H1 (cell line): ENCODE measurements at places on chromosomes 4 and X.

DNA sequence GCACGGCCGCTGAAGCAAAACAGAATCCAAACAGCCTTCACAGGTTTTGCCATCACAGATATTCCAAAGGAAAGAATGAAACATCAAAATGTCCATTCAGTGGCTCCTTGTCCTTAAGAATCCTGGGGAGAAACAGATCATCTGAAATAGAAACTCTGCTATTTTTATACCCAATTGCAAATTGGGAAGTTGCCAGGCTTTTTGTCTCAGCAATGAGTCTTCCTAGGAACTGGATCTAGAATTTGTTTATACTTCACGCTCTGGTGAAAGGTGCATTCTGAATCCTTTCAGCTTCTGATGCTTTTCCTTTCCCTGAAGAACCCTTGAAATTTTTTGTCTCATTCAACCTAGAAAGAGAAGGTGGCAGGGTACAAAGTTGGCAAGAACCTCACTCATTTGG, 218.9 kb downstream of the FBXW7 start:
- DNase-seq: no peak

- DNase-seq: no peak
Measured at GRCh38 chr4:38154681-38155588, 194.7 kb downstream of the PTTG2 start.

DNA sequence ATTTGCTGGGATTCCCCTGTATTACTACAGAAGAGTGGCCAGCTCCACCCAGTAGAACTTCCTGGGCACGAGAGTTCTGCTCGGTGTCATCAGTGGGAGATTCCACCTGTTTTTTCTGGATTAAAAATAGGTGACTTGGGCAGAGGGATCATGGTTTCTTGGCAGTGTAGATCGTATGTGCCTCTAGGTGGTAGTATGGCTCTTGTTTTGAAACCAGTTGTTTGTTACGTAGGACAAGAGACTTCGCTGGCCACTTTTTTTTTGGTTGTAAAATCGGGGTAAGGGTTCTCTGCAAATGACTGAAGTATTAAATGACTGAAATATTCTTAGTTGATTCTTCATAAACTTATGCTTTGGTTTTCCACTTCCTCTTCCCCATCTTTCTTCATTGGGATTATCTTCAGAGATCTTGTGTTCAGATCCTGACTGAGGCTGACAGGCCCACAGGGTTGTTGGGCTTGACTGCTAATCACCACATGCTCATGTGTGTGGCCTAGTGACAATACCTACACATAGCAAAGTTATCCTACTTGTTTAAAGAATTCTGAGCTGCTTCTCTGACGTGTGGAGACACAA, 43.8 kb upstream of the WDR1 start:
- DNase-seq: no peak

DNA sequence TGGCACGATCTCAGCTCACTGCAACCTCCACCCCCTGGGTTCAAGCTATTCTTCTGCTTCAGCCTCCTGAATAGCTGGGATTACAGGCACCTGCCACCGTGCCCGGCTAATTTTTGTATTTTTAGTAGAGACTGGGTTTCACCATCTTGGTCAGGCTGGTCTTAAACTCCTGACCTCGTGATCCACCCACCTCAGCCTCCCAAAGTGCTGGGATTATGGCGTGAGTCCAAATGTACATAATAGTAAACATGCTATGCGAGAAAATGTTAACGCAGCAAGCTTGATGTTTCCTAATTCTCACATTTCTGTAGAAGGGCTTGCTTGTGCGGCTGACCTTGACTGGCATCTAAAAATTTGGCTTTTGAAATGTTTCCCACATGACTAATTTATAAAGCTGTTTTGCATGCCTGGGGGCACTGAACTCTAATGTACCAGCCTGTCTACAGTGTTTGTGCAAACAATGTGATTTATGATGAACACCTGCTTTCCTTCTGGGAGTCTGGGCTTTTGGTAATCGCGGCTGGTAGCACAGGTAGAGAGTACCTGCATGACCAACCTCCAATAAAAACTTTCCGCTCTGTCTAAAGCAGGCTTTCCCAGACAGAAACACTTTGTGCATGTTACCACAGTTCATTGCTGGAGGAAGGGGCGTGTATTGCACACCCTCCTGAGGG, 216.8 kb downstream of the IL15 start:
- no peak for DNase-seq

DNA sequence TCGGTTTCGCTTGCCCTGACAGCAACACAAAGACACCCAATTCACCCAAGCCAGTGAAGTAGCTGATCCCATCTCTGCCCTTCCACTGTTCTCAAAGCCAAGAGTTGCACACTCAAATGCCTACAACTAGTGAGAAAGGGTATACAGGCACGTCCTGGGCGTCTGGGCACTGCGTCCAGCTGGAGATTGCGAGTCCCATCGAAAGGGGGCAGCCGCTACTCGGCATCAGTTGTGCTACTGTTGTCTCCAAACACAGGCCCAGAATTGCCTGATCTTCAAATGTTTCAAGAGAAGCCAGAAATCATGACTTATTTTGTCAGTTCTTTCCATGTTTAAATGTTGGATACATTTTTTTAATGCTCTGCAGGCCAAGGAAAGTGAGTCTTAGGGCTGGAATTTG, 487.8 kb downstream of the BCOR start:
- no peak for DNase-seq

DNA sequence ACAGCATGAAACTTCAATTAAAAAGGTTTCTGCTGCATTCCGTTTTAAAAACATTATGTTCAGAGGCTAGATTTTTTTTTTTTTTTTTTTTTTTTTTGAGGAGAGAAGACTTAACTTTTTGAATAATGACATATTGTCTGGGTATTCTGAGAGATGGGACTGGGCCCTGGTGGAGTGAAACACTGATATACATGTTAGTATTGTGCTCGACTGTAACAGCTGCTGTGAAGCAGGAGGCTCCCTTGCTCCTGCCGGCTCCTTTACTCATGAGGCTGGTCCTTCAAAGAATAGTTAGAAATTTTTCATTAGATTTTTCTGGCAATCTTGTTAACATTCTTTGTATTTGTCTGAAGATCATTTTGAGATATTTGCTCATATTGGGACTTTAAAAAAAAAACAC, 73.3 kb downstream of the TMEM131L start:
- no peak for DNase-seq

- peak; percentile 81 for DNase-seq
Measured at GRCh38 chr4:74793757-74794381, 454 bp downstream of the BTC start.

DNA sequence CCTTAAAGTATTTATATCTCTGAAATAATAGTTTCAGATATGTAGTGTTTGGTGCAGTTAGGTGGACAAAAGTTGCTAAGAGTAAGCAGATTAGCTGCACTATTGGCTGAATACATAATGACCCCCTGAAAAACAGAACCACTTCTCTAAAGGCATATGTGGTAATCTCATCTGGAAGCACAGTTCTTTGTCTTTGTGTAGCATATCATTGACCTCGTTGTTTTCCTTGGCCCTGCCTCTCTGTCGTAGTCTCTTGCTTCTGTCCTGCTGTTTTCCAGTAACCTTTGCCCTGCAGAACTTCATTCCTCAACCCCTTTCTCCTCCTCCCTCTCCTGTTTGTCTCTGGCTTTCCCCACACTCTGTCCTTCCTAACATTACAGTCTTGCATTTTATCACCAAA, 41.4 kb downstream of the JADE3 start:
- no peak for DNase-seq

GRCh38 chr4:10761903-10762302, 77.3 kb upstream of the CLNK start:
- DNase-seq: no peak

DNA sequence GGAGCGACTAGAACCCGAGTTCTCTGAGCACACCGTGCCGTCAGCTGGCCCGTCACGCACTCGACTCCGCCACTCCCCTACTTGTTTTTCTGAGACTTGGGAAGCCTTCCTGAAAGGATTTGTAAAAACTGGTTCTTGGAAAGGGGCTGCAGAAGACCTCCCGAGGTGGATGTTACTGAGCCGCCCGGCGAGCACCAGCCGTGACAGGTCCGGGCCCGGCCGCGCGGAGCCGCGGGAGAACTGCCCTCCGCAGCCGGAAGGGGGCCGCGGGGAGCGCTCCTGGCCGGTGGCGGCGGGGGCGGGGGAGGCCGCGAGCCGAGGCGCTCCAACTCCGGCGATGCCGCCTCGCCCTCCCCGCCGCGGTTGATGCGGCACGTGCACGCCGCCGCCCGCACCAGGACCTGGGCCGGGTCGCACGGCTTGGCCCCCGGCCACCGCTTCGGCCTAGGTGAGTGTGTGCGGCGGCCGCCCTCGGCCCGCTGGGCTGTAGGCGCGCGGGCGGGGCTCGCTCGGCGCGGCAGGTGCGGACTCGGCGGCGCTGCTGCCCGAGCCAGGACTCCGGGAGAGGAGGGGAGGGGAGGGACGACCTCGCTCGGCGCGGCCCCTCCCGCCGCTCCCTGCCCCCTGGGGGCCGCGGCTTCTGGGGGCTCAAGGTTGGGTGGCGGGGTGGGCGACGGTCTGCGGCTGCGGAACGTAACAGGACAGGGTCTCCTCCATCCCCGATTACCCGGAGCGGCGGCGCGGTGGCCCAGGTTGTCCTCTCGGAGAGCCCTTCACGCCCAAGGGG, 1.7 kb downstream of the SPRY1 start:
- DNase-seq: peak; percentile 80

- DNase-seq: no peak
Measured at GRCh38 chrX:46637938-46638337, 64.4 kb downstream of the CHST7 start.

- DNase-seq: peak; percentile 77
Measured at GRCh38 chr4:92012899-92013867, 290.6 kb upstream of the GRID2 start.

DNA sequence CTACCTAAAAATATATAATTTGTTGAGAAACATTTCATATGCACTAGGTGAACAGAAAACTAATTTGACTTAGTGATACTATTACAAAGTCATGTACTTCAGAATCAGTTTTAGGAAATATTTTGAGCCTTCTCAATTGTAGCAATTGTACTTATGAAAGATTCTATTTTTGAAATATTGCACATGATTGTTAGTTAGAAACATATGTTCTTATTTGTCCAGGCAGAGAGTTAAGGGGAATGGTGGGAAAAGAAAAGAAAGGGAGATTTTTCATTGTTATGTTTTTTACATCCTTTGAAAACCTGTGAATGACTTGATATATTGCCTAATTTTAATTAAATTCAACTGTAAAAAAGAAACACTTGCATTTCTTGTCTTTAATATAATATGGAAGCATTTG, 66.0 kb downstream of the GLRB start:
- no peak for DNase-seq

GRCh38 chrX:129249563-129249962, 273.7 kb downstream of the SMARCA1 start:
- DNase-seq: no peak

DNA sequence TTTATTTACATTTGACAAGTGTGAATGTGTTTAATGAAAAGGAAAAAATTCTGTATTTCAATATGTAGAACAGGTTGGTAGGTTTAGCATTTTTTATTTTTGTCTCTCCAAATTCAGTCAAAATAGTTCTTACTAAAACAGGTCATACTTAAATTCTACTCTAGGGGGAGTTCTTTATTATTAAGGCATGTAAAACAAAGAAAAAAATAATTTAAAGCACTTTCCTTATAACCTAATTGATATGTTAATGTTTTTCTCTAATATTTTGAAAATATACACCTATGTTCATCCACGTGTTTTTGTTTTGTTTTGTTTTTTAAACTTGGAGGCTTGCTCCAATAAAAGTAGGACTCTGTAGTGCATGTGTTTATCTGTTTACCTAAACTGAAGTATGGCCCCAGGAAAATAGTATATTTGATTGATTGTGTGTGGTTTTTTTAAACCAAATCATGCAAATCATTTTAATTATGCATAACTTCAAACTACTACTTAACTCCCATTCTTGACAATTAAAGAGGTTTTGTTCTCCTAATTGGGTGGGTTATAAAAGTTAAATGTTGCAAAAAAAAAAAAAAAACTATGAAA, 562.7 kb downstream of the RPA4 start:
- no peak for DNase-seq

- DNase-seq: no peak
Measured at GRCh38 chr4:82811838-82812341, 13.3 kb upstream of the SCD5 start.

GRCh38 chrX:112218388-112218787, 135.8 kb upstream of the TRPC5 start:
- no peak for DNase-seq
